ENCODE measurements at places on chromosomes 7 and 10. TPM values are rescaled to one million over a fixed set of nuclear protein-coding genes. Genes with fewer than 3 reads are reported as not detected.

- DNase-seq: no peak
- H3K36me3 ChIP-seq: no peaks in the 10 kb centered on the region
- no peak overlapping the region for H3K4me3 ChIP-seq
- no peaks in the 10 kb centered on the region for H3K4me1 ChIP-seq
Observed at GRCh38 chr7:25823571-25823970, 328.4 kb upstream of the NFE2L3 start.

- DNase-seq: no peak
- no peaks in the 10 kb centered on the region for H3K36me3 ChIP-seq
- H3K4me3 ChIP-seq: no peak overlapping the region
- H3K27ac ChIP-seq: no peak overlapping the region
Observed at GRCh38 chr7:42747044-42747443, 164.8 kb downstream of the C7orf25 start.

DNA sequence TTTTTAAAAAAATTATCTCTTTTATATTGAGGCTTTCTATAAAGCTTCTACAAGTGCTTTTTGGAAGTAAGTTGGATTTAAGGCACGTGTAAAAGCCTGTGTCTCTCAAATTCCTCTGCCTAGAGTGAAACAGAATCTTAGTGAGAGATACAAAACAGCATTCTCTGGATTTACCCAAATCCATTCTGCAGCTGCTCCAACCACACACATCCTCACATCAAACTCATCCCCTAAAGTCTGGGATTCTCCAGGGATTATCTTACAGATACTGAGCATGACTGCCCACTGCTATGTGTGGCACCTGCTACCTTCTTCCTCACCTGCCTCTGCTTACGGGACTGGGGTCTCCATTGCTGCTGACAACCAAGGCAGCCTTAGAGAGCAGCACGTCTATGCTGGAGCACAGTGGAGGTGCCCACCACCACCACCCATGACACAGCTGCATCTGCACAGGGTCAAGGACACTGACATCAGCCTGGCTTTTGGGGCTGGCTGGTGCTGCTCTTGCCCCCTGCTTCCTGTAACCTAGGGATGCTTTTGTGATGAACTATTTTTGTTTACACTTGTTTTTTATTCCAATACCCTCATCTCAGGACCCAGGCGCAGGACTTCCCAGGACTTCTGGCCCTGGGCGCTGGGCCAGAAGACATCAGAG is 139.2 kb upstream of the NAMPT start:
- H3K4me1 ChIP-seq: peaks cover 20% of the 10 kb centered on the region
- H3K27me3 ChIP-seq: no peaks in the 10 kb centered on the region
- no peak for DNase-seq
- peak overlapping the region; percentile 82 for H3K27ac ChIP-seq
- no peak overlapping the region for H3K4me3 ChIP-seq
- H3K36me3 ChIP-seq: no peaks in the 10 kb centered on the region

GRCh38 chr7:44978511-44979366 is at the start of gene MYO1G:
Gene MYO1G (minus strand): TSS chr7:44979015. CDS start chr7:44978961, 54 bp downstream.
- H3K27ac ChIP-seq: no peak within 1 kb of the TSS
- no peaks in the 10 kb centered on the region for H3K27me3 ChIP-seq
- H3K36me3 ChIP-seq: peaks cover 14% of the 10 kb centered on the region
- DNase-seq: no peak

The CYP26A1 gene
- 0.53 TPM for total RNA-seq

The ENTPD1 gene
- 0.95 TPM for total RNA-seq

GRCh38 chr7:16874066-16874465 is 7.7 kb downstream of the AGR3 start:
- H3K27ac ChIP-seq: no peak overlapping the region
- DNase-seq: no peak
- no peaks in the 10 kb centered on the region for H3K27me3 ChIP-seq
- no peak overlapping the region for H3K4me3 ChIP-seq
- no peaks in the 10 kb centered on the region for H3K4me1 ChIP-seq

GRCh38 chr10:127997937-127998336 is 91.0 kb downstream of the PTPRE start:
- peaks cover 9% of the 10 kb centered on the region for H3K4me1 ChIP-seq
- no peaks in the 10 kb centered on the region for H3K36me3 ChIP-seq
- H3K27me3 ChIP-seq: no peaks in the 10 kb centered on the region
- no peak for DNase-seq
- H3K27ac ChIP-seq: no peak overlapping the region

- no peak for DNase-seq
- H3K4me3 ChIP-seq: no peak overlapping the region
- no peaks in the 10 kb centered on the region for H3K4me1 ChIP-seq
- no peak overlapping the region for H3K27ac ChIP-seq
Observed at GRCh38 chr10:104630731-104631130, 10.4 kb upstream of the SORCS3 start.
